A549 treated with GW870086 at 1 μM for 4 hours (cell line): ENCODE measurements at places on chromosomes 6 and 20. TPM values are rescaled to one million over a fixed set of nuclear protein-coding genes. Genes with fewer than 3 reads are reported as not detected.

The TNF gene
- total RNA-seq: 0.16 TPM in 1 of 5 replicates, not detected in the others

The RSPO3 gene
- total RNA-seq: 73.7 to 85.2 TPM (median 77.2 TPM) in 5 replicates

The C6orf52 gene
- total RNA-seq: 1.7 to 2.1 TPM (median 2.1 TPM) in 5 replicates

The SAMD3 gene
- total RNA-seq: not detected in 5 replicates

The CST2 gene
- 0.19 to 0.43 TPM (median 0.27 TPM) in 4 of 5 replicates, not detected in the other for total RNA-seq

The NR2E1 gene
- 0.06 TPM in 1 of 5 replicates, not detected in the others for total RNA-seq

The SNX21 gene
- 8.9 to 11.5 TPM (median 10.1 TPM) in 5 replicates for total RNA-seq

The C6orf89 gene
- 15.1 to 17.2 TPM (median 17.0 TPM) in 5 replicates for total RNA-seq

The TRIM10 gene
- total RNA-seq: not detected in 5 replicates

The SLC35B3 gene
- total RNA-seq: 6.2 to 8.0 TPM (median 7.6 TPM) in 5 replicates

The KCNQ2 gene
- total RNA-seq: 0.58 to 0.93 TPM (median 0.67 TPM) in 5 replicates

The HCK gene
- total RNA-seq: 0.06 to 0.18 TPM (median 0.14 TPM) in 5 replicates

The ARG1 gene
- total RNA-seq: not detected in 5 replicates

The LRRC73 gene
- 0.88 to 1.2 TPM (median 1.2 TPM) in 5 replicates for total RNA-seq
